WERI-Rb-1 (cell line): ENCODE measurements at places on chromosomes 5 and 9.

DNA sequence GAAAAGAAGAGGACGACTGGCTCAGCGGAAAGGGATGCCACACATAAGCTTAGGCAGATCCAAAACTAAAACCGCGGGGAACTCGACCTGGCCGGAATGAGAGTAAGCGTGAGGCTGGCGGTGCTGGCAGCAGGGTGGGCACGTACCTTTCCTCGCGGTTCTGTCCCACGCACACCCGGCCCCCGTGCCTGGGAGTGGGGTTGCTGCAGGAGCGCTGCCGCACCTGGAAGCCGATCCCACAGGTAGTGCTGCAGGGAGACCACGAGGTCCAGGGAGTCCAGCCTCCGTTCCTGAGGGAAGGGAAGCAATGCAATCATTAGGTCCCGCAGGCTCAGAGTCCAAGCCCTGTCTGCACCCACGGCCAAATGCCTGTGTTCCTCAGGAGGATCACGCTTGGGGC is 427.0 kb downstream of the SEMA5A start:
- no peak for DNase-seq

GRCh38 chr5:94746731-94747124 is 128.3 kb downstream of the SLF1 start:
- DNase-seq: no peak

- DNase-seq: no peak
Measured at GRCh38 chr5:172866802-172867748, 33.0 kb downstream of the ERGIC1 start.

GRCh38 chr5:158559066-158559465 is 540.6 kb downstream of the EBF1 start:
- DNase-seq: no peak

DNA sequence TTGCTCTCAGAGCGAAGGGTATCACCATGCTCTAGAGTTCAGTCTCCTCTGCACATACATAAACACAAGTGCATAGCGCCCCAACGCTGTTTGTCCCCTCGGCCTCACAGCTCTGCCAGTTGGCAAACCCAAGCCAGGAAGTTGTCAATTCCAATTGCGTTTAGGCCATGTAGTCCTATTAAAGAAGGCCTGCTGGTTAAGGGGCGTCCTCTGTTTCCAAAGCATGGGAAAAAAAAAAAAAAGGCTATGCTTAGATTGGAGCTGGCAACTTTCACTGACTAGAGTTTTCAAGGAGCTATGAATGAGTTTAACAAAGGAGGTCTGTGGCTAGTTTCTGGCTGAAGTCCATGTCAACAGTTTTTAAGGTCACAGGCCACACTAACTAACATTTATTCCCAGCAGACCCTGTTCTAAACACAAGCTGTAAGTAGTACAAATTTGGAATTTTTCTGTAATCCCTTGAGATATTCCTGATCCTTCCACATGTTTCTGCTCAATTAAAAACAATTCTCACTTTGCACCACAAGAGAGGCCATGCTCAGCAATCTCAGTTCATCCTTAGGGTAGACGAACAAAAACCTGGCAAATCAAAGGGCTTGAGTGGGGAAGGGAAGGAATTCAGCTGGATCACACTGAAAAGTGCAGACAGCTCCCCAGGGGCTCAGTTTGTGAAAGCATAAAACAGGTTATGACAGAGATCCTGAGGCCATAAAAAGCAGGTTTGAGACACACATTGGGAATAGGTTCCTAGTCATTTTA is 187.7 kb downstream of the DENND1A start:
- no peak for DNase-seq

DNA sequence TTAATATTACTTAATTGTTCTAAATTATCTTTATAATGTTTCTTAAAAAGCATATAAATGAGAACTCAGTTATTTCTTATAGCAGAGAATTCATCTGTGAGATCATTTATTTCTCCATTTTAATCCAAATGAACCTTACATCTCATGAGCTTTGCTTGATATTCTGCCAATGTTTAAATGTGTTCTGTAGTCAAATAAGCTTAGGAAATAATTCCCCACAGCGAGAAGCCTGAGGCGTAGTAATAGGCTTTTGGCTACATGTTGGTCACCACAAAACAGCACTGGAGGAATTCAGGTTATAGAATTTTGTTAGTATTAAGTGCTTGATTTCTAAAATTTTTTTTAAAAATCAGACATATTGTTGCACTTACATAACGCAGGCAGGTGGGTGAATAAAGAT is 585.3 kb upstream of the RORB start:
- DNase-seq: no peak

- DNase-seq: no peak
Measured at GRCh38 chr5:62643556-62644451, 65.2 kb downstream of the LRRC70 start.

GRCh38 chr9:94827584-94828304 is 101.2 kb downstream of the AOPEP start:
- no peak for DNase-seq

GRCh38 chr5:96973532-96974401 is 37.9 kb downstream of the LNPEP start:
- no peak for DNase-seq

DNA sequence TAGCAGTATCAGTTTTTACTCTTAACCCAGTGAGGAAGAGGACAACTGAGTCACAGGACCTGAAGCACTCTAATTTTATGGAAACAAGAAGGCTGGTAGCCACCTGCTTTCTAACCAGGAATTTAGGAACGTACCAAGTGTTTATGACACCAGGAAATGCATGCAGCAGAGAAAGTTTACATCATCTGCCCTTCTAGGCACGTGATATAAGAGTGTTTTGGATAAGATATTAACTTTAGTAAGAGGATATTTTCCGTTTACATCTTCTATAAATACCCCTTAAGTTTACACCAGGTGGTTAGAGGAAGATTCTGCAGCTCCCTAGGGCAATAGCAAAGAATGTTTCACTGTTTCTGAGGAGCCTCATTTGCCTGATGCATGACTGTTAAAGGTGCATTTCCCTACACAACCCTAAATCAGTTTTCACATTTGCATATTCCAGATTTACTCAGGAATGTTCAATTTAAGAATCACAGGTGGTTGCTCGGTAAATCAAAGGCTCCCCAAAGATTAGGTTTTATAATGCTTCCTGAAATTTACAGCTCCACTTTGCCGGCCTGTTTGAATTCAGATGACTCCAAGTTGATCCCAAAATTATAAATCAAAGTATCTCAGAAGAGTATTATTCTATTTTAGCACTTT is 1.8 kb downstream of the TSC1 start:
- DNase-seq: no peak

- DNase-seq: no peak
Measured at GRCh38 chr5:52419357-52419756, 368.4 kb upstream of the ITGA1 start.

DNA sequence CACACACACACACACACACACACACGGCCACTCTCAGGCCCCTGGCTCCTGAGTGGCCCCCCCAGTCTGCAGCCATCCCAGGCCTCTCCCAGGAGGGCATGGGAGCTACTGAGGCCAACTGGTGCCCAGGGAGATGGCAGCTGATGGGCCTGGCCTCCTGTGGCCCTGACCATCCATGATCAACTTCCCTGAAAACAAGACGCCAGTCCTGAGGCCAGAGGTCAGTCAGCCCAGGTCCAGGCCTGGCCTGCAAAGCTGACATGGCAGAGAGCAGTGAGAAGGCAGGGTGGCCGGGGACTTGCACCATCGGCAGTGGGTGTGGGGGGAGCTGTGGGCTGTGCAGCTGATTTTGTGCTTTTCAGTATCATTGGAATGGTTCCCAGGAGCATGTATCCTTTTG is 47.0 kb downstream of the SARDH start:
- no peak for DNase-seq

DNA sequence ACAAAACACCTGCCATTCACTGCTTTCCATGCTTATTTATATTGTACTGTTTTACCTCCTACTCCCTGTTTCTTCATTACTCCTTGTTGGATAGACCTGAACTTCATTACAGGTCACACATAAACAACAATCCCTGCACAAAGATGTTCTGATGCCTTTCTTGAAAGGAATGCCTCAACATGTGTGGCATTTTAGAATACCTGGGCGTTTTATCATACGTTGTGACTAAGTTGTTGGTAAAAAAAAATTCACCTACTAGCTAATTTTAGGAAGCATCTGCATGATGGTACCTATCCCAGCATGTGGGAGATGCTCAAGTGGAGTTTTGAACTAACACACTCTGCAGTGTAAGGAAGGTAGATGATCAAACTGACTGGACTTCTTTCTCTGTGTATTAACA is 604.1 kb downstream of the TAF11L14 start:
- no peak for DNase-seq

DNA sequence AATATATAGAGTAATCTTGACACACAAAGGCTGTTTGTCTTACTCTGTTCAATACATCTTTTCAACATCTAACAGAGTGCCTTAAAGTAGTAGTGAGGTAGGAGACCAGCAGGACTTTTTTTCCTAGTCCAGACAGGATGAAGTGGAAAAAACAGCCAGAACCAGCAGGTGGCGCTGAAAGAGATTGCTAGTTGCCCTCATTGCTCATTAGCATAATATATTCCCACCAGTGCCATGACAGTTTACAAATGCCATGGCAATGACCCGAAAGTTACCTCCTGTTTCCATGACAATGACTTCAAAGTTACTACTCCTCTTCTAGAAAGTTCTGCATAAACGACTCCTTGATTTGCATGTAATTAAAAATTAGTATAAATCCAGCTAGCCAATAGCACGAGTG is 387.4 kb downstream of the ACTL7B start:
- peak; percentile 75 for DNase-seq

DNA sequence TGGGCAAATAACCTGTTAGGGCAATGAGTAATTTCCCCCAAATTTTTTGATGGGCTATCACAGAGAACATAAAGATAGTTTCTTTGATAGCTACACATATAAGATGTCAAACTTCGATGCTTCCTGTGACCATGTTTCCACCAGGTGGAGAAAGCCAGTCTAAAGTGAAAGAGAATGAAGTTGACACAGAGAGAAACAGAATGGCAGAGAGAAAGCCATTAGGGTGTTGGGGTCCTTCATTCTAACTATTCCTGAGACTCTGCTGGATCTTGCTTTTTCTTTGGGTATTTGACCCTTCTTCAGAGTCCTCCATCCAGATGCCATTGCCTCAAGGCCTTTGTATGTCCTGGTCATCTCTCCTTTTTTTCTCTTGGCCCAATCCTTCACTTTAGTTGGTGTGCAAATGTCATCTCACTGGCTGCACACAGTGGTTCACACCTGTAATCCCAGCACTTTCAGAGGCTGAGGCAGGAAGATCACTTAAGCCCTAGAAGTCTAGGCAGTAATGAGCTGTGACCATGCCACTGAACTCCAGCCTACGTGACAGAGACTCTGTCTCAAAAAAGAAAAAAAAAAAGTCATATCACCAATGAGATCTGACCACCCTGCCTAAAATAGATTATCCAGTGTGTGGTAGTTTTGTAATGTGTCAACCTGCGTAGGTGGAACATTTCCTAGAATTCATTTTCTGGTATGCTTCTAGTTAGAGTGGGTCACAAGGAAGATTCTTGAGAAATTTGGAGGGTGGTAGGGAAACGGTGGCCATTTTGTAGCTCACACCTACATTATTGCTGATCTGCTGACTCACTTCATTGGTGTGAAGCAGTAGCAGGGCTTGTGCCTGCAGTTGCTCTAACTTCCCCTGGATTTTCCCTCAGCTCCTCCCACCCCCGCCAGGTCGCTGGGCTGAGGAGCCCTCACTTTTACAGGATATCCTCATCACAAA is 20.8 kb upstream of the KIF2A start:
- no peak for DNase-seq

GRCh38 chr5:175696139-175696854 is 38.4 kb downstream of the HRH2 start:
- DNase-seq: peak; percentile 88

GRCh38 chr9:130956636-130957450 is 17.8 kb upstream of the FIBCD1 start:
- DNase-seq: no peak

- no peak for DNase-seq
Measured at GRCh38 chr5:66340786-66341185, 196.7 kb downstream of the SREK1 start.

GRCh38 chr9:87301371-87301770 is 196.3 kb upstream of the DAPK1 start:
- no peak for DNase-seq

GRCh38 chr5:82058710-82059109 is 86.9 kb downstream of the ATG10 start:
- no peak for DNase-seq

DNA sequence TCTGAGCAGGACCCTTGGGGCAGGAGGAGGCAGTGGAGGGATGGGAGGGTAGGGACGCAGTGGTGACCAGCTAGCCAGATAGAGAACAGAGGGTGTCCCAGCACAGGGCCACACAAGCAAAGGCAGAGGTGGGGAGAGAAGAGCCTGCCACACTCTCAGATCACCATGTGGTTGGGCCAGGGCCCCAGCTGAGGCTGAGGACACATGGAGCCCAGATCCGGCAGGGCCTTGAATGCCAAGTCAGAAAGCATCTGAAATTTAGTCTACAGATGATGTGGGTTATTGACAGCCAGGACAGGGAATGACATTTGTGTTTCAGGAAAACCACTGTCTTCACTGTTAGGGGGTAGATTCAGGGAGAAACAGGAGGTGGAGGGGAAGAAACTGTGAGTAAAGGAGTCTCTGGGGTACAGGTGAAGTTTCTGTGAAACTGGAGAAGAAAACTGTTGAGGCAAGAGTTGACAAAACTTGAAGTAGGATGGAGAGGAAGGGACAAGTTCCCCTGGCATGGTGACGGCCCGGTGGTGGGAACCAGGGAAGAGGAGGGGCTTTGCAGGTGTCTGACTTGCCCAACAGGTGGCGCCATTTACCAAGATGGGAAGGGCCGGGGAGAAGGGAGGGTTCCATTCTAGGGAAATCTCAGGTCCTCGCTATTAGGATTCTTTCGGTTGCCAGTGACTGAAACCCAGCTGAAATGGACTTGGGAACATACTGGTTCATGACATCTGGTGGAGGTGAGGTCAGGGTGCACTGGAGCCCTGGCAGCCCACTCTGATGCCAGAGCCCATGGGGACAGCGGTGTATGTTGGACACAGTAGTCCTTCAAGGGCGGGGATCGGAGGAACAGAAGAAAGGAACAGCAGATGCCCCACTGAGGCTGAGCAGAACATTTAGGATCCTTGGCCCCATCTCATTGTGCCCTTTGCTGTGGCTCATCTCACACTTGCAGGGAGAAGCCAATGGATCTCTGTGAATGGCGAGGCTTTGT is 100.1 kb downstream of the KCNIP1 start:
- peak; percentile 57 for DNase-seq

- DNase-seq: no peak
Measured at GRCh38 chr5:108303611-108304010, 78.3 kb downstream of the FBXL17 start.
